PC-3 (cell line): ENCODE measurements at places on chromosomes 2 and 18. TPM values are rescaled to one million over a fixed set of nuclear protein-coding genes. Genes with fewer than 3 reads are reported as not detected.

Gene DCDC2C
- total RNA-seq, result not detected in 2 replicates

Gene LBH
- 0.40 and 5.8 TPM in 2 replicates for total RNA-seq

GRCh38 chr18:80249217-80250093 lies 2.1 kb upstream of the PARD6G start:
- peak; percentile 67 for DNase-seq

- peak; percentile 23 for DNase-seq
These were observed 192.9 kb downstream of the NOL4 start for GRCh38 chr18:34031810-34032209.

DNA sequence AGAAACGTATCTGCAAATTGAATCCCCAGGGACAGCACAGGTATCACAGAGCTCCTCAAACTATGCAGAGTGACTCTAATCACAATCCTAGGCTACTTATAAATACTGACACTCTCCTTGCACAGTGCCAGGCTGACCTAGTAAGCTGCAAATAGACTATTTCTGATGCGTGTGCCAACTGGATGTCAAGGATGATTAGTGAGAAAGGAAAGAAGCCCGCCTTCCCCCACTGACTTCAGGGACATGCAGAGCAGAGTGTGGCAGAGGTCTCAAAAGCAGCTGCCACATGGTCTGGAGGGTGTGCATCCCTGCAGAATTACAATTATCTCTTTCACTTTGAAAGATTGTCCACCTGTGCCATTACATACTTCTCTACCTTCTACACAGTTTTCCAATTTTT lies 235.6 kb downstream of the CPS1 start:
- no peak for DNase-seq

GRCh38 chr2:131682122-131682944 lies 154.6 kb downstream of the CCDC74A start:
- DNase-seq, result peak; percentile 84

GRCh38 chr2:239774142-239774462 lies 251.0 kb downstream of the NDUFA10 start:
- no peak for DNase-seq

- DNase-seq, result peak; percentile 55
These were observed 155.0 kb upstream of the SLC8A1 start for GRCh38 chr2:40606862-40607261.

- peak; percentile 13 for DNase-seq
These were observed 25.6 kb downstream of the MAP3K2 start for GRCh38 chr2:127361929-127362885.

DNA sequence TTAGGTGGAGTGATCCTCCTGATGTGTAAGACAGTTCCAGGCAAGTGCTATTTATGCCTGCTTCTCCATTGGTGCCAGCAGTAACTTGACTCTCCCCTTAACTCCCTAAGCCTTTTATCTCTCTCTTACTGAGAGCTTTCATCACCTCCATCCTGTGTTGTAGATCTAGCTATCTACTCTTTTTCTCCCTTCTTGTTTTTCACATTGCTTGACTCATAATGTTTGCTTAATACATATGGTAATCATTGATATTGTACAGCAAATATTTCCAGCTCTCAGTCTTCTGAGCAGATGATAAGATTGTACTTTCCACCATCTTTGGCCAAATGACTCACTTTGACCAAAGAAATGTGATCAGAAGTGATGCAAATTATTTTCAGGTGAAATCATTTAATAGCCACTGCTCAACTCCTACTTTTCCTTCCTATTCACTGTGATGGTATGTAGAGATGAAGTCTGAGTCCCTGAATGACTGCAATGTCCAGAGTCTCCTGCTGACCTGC lies 165.0 kb downstream of the PLCL1 start:
- DNase-seq, result no peak

Gene OSR1
- total RNA-seq, result 30.6 and 33.5 TPM in 2 replicates

Gene SFT2D3
- total RNA-seq, result 4.2 and 5.4 TPM in 2 replicates
